ENCODE measurements at places on chromosomes 16 and 17.

DNA sequence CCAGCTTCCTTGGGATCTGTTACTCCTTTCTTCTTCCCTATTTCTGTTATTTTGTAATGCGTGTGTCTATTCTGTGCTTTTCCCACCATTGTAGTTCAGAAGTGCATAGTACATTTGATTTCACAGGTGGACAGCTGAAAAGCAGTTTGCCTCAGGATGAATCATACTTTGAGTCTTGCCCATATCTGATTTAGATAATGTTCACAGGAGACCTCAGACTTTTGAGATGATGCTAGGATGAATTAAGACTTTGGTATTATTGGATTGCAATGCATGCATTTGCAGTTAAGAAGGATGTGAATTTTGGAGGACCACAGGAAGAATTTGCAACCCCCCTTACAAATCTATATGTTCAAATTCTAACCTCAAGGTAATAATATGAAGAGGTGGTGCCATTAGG lies 769.6 kb downstream of the CDH11 start:
- DNase-seq, result peak; percentile 11

- DNase-seq, result no peak
Observed at GRCh38 chr17:81134064-81134781, 31.1 kb upstream of the PVALEF start.

DNA sequence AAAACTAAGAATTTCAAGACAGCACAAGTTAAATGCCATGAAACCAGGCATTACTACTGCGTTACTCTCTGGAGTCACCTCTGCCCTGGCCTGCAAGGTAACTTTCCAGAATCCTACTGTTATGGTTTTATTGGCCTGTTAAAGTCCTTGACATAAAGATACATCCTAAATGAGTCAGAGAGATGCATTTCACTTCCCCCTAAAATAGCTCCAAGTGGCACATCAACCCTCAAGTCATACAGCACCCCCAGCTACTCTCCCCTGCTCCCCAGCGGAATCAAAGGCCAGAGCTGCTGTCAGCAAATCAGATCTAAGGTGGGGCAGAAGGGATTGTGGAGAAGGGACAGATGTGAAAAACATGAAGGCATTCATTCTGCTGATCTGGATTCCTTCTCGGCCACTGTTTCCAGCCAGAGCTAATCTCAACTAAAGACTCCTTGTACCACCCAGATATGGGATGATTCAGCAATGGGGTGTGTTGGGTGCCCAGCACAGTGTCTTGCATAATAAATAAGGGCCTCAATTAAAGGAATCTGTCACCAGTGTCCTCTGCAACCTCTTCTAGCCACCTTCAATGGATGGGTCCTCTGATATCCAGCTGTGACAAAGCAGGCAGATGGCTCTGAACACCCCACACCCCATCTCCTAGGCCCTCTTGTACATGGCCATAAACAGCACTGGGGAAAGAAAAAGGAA lies 8.5 kb upstream of the CCL1 start:
- no peak for DNase-seq

GRCh38 chr17:74362069-74362405 lies 369 bp upstream of the BTBD17 start:
- no peak for DNase-seq

DNA sequence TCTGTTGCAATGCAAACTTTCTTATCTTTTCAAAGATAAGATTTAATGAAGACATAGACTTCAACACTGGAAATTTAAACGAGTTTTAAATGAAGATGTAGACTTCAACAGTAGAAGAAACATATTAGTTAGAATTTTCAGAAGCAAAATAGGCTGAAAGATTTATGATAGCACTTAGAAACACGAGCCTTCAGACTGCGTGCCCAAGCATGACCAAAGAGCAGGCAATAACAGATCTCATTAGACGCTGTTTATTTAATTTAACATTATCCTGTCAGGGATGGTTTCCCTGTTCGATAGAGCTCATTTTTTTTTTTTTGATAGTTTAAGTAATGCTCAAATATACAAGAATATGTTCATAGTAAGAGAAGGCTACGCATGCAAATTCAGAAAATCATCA lies 604.7 kb upstream of the SOX9 start:
- DNase-seq, result no peak

- DNase-seq, result no peak
Observed at GRCh38 chr16:47211218-47211617, 67.5 kb upstream of the NETO2 start.

GRCh38 chr17:27421111-27421510 lies 35.1 kb upstream of the KSR1 start:
- DNase-seq, result no peak

DNA sequence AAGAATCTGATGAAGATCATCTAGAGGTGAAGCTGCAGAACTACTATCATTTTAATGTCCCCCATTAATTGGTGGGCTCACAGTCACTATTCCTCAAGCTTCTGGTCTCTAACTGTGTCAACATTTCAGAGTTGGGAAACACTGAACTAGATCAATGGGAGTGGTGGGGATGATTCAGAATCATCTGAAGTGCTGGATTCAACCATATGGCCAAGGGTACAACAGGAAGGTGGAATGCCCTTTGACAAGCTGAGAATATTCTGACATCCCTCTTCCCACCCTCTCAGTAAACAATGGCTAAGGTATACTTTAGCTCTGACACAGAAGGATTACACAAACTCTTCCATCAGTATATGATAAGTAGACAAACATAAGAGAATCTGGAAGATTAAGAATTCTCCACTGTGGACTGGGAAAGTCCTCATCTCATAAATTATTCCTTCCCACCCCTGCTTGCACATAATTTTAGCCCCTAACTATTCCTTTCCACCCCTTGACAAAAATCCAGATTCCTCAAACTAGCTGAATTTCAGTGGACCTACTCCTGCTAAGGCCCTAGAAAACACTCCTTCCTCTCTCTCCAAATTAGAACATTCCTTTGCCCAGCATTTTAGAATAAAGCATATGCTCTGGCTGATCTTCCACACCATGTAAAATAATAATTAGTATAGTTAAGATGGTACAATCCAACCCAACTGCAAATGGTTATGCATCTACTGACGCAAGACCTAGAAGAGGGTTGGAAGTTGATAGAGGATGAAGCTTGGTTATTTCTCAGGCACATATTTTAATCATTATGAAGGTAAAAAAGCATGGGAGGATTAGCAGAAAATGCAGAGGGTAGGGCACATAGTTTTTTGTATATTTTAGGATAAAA lies 16.3 kb upstream of the RFFL start:
- DNase-seq, result peak; percentile 79

- DNase-seq, result no peak
Observed at GRCh38 chr17:56096026-56096810, 57.1 kb upstream of the ANKFN1 start.

Measured in amniotic epithelial cell (primary cell).